ENCODE measurements at places on chromosomes 12 and 14.

- DNase-seq: peak; percentile 62
Observed at GRCh38 chr14:23568600-23569331, 1.2 kb upstream of the AP1G2 start.

DNA sequence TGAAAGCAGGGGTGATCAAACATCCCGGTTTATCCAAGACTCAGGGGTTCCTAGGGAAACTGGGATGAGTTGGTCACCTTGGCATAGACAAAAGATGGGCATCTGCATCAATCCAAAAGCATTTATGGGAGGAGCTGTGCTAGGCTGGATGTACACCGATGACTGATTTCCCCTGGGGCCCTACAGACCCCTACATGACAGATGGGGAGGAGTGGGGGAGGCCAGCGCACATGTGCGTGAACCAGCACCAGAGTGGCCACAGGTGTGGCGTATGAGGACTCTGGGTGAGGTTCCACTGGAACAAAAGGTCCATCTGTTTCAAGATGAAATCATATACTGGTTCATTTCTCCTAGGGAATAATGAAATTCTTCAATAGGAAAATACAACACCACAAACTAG lies 210.4 kb downstream of the ITPR2 start:
- no peak for DNase-seq

DNA sequence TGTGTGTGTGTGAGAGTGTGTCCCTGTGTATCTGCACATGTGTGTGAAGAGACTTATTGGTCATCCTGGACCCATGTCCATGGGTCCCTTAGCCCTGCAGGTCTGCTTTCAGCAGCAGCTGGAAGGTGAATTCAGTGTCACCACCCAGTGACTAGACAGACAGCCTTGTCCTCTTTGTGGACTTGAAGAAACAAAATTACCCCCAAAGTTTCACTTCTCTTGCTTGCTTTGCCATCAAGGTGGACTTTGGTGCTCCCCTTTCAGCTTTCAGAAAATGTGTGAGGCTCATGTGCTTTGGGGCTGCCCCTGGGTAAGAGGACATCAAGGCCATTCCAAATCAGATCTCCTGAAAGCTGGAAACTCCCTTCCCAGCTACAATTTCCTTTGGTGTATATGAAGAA lies 1063.8 kb downstream of the BCL11B start:
- no peak for DNase-seq

DNA sequence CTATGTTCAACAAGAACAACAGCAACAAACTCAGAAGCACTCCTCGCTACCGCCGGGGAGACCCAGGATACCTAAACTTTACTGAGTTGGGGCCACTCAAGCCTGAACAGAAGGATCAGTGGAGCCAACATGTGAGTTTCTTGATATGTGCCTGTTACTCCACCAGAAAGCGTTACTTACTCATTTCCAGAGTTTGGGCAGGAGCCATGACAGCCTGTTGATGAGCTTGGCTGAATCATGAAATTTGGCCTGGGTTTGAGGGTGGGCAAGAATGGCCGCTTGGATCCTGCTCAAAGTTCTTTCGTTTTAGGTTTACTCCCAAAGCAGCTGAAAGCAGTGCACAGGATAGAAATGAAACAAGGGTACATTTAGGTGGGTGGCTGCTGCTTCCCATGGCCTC lies 12.0 kb upstream of the GALNT6 start:
- DNase-seq: no peak

DNA sequence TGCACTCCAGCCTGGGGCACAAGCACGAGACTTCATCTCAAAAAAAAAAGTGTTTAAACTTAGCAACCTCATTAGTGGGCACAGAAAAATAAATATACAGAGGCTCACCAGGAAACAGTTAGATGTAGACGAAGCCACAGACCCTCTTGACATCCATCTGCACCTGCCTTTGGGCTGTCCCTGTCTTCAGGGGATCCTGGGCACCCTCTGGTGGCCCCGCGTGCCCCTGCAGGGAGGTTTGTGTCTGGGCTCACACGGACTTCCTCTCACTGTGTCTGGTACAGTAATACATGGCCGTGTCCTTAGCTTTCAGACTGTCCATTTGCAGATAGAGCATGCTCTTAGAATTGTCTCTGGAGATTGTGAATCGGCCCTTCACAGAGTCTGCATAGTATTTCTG lies 916.5 kb downstream of the TMEM121 start:
- DNase-seq: no peak

GRCh38 chr14:91331721-91332120 lies 85.9 kb downstream of the CCDC88C start:
- no peak for DNase-seq

GRCh38 chr14:99538275-99538674 lies 57.1 kb downstream of the CCNK start:
- no peak for DNase-seq

DNA sequence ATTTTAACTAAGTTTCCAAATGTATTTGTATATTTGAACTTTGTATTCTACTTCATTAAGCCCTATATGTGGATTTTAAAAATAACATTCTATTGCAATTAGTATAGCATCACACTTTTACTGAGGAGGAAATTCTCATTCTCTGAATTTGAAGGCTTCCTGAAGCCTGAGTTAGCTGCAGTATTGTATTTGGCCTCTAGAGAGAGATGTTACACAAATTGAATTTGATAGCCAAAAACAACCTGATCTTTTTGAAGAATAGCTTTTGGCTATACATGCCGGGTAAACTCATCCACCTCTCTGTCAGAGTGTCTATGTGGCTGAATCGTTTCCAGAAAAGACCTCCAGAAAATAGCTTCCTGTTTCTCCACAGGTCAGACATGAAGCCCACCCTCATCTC lies 316.5 kb upstream of the OR4E1 start:
- no peak for DNase-seq

DNA sequence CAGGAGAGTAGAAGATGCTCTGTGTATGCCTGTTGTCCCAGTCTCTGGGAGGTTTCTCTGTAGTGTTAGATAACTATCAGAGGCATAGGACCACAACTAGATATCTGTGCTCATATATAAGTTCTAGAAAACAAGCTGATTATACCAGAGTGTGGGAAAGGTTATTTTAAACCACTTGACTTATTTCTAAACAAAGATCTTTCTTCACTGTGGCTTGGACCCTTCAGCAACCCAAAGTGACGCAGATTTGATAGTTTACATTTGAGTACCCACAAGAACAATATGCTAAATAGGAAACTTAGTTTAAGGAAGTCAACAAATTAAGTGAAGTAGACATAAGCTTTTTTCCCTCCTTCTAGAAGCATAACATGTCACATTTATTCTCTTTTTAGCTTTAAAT lies 41.3 kb downstream of the RIC8B start:
- DNase-seq: no peak

DNA sequence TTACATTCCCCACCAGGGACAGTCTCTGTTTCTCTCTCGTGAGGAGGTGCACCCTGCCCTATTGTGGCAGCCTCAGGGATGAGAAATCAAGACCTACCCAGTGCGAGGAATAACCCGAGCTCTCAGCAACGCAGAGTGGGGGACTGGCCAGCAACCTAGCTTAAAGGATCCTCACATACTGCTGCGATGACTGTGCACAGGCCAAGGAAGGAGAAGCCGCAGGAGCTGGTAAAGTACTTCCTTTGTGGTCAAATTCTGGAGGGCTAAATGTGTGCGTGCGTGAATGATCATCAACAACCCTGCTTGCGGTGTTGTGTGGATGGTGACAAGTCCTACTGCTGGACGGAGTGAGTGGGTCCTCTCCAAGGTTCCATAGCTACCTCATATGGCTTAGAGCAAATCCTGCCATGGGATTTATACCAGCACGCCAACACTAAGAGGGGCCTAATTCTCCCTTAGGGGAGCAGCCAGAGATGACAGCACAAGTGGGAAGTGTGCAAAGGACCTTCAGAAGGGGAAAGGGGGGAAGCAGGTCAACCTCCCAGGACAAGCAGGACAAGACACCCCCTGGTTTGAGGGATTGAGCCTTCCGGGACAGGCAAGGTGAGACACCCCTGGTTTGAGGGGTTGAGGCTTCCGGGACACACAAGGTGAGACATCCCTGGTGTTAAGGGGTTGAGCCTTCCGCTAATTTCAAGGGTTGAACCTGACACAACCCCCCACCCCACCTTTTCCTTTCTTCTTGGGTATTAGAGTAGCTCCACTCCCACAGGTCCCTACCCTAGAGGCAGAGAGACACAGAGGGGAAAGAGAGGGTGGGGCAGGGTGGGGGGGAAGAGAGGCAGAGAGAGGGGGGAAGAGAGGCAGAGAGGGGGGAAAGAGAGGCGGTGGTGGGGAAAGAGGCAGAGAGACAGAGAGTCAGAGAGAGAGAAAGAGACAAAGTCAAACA lies 58.8 kb upstream of the AP4S1 start:
- no peak for DNase-seq

- no peak for DNase-seq
Observed at GRCh38 chr12:42486407-42486806, 103.1 kb downstream of the PRICKLE1 start.

Data from SK-N-DZ (cell line).